ENCODE measurements at places on chromosomes 5 and 9. TPM values are rescaled to one million over a fixed set of nuclear protein-coding genes. Genes with fewer than 3 reads are reported as not detected.

DNA sequence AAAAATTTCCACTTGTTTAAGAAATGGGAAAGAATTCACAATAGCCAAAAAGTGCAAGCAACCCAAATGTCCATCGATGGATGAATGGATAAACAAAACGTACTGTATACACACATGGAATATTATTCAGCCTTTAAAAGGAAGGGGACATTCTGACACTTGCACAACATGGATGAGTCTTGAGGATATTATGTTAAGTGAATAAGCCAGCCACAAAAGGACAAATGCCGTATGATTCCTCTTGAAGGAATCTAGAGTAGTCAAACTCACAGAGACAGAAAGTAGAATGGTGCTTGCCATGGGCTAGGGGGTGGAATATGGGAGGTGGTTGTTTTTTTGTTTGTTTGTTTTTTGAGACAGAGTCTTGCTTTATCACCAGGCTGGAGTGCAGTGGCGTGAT is 3.8 kb upstream of the ATP6V0E1 start:
- no peaks in the 10 kb centered on the region for H3K36me3 ChIP-seq
- H3K27me3 ChIP-seq = no peaks in the 10 kb centered on the region
- H3K4me1 ChIP-seq = peaks cover 6% of the 10 kb centered on the region
- no peak overlapping the region for H3K27ac ChIP-seq

DNA sequence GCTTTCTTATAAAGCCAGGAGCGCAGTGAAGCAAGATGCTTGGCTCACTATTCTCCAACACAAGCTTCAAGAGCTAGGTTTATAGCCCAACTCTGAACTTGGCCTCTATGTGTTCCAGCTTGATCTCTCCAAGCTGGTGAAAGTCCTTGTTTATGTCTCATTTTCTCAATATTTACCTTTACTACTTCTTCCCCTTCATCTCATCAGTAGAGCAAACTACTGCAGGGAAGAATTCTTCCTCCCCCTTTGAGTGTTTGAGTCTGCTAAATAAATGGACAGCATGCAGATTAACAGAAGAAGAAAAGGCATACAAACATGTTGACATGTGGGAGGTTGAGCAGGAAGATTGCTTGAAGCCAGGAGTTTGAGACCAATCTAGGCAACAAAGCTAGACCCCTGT is 460.7 kb downstream of the ZNF608 start:
- no peaks in the 10 kb centered on the region for H3K27me3 ChIP-seq
- no peak overlapping the region for H3K4me3 ChIP-seq
- H3K36me3 ChIP-seq = no peaks in the 10 kb centered on the region
- DNase-seq = no peak
- no peaks in the 10 kb centered on the region for H3K4me1 ChIP-seq
- no peak overlapping the region for H3K27ac ChIP-seq

DNA sequence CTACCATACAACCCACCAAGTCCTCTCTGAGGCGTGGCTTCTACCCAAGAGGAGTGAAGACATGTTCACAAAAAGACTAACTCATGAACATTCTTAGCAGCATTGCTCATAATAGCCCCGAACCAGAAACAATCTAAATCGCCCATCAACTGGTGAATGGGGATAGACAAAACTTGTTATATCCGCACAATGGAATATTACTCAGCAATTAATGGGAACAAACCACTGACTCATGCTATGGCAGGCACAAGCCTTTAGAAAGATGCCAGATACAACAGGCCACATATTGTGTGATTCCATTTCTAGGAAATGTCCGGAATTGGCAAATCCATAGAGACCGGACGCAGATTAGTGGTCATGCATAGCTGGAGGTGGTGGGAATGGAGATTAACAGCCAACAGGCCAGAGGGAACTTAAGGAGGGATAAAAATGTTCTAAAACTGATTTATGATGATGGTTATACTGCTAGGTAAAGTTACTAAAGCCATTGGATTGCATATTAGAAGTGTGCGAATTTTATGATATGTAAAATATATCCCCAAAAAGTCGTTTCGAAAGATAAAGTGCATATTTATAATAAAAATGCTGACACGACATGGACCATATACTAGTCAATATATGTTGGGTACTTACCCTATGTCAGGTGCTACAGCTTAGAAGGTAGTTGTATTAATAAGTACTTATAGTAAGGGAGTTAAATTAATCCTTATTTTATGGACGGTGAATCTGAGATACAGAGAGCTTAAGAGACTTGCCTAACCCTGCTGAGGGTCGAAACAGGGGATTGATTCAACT is 55.4 kb downstream of the LHX2 start:
- no peak for DNase-seq
- H3K4me3 ChIP-seq = no peak overlapping the region
- no peak overlapping the region for H3K27ac ChIP-seq
- no peaks in the 10 kb centered on the region for H3K36me3 ChIP-seq

DNA sequence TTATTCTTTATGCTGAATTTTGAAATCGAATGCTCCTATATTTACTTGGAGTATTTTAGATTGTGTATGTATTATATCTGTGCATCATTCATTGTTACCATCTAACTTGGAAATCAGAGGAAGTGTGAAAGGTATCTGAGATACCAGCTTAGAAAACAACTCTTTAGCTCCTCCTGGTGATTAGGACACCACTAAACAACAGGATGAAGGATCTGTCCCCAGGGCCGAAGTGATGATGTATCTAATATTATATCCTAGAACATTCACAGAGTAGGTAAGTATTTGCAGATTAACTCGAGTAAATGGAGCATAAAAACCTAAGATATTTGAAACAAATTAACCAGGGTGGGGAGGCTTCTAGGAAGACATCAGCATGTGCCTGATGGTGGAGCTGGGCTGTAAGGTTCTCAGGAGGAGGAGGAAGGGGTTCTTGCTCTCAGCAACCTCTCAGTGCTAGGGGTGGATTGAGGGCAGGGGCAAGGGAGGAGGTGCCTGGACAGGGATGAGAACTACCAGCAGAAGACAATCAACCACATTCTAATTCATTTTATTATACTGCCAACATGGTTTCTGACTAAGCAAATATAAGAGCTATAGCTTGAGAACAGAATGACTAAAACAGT is 2.6 kb upstream of the NFIL3 start:
- peak overlapping the region; percentile 87 for H3K4me3 ChIP-seq
- H3K27ac ChIP-seq = peak overlapping the region; percentile 32

DNA sequence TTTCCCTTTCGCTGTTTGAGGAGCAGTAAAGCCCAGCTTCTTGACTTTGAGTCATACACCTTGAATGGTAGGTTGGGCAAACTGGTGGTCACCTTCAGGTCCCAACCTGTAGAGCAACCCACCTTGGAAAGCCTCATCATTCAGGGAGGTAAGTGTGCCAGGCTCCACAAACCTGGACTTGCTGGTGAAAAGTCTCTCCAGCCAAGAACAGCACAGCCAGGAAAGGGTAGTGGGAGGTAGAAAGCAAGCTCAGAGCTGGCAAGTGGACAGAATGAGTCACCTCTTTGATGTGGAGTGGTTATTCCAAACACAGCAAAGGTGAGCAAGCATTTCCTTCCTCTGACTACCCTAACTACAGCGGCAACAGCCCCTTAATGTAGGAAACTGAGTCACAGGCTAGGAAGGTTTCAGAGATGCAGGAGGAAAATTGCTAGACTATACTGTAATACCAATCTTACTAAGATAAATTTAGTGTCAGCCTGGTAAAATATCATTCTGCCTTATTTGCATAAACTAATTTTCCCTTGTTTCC is 117.5 kb upstream of the MTAP start:
- no peaks in the 10 kb centered on the region for H3K36me3 ChIP-seq
- peak overlapping the region; percentile 78 for H3K27ac ChIP-seq
- no peaks in the 10 kb centered on the region for H3K27me3 ChIP-seq
- H3K4me1 ChIP-seq = peaks cover 70% of the 10 kb centered on the region
- peak; percentile 67 for DNase-seq

DNA sequence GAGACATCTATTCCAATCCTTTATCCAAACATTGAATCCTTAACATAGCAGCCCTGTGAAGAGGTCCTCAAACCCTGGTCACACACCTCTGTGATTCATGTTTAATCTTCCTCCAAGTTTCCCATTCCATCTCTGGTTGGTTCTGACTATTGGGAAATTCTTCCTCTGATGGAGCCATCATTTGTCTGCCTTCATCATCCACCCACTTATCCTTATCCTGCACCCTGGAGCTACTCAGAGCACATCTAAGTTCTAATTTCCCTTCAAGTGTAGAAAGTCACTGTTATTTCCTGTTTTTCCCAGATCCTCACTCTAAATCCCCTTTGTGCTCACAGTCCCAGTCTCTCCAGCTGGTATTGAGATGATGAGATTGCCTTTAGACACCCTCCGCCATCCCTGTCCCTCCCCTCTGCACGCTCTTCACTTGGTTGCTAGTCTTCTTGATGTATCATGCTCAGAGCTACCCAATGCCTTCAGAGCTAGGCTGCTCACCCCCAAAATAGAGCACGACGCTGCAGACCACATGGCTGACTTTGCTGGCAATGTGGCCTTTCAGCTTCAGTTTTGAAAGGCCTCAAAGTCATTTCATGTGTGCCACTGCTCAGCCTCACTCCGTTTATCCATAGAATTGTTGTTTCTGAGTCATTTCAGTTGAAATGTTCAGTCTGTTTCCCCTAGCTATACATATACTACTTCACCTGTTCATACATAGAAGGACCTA is 154.3 kb downstream of the PALM2AKAP2 start:
- DNase-seq = peak; percentile 46
- no peaks in the 10 kb centered on the region for H3K36me3 ChIP-seq
- H3K4me3 ChIP-seq = no peak overlapping the region
- H3K4me1 ChIP-seq = peaks cover 22% of the 10 kb centered on the region

HRCT1 gene
- total RNA-seq = not detected

DNA sequence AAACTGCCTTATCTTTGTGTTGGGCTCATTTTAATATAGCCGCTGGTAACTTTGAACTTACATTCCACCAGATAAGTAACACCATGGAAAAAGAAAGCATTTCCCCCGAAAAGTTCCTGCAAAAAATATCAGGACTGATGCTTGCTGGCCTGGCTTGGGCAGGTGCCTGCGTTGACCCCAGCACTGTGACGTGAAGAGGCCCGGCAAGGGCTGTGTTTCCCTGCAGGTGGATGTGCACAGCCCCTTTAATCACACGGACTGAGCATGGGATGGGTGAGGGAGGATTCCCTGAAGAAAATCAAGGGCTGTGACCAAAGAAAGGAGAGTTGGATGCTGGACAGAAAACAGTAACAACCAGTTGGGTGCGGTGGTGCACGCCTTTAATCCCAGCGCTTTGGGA is 138.2 kb downstream of the NSG2 start:
- H3K36me3 ChIP-seq = no peaks in the 10 kb centered on the region
- H3K27ac ChIP-seq = no peak overlapping the region

- DNase-seq = peak; percentile 44
- H3K36me3 ChIP-seq = peaks cover 3% of the 10 kb centered on the region
- peaks cover 32% of the 10 kb centered on the region for H3K4me1 ChIP-seq
- peak overlapping the region; percentile 81 for H3K4me3 ChIP-seq
Observed at GRCh38 chr9:88387552-88388202, 567 bp upstream of the SPIN1 start.

- no peak for DNase-seq
- no peak overlapping the region for H3K27ac ChIP-seq
- H3K4me3 ChIP-seq = no peak overlapping the region
- H3K36me3 ChIP-seq = no peaks in the 10 kb centered on the region
- no peaks in the 10 kb centered on the region for H3K27me3 ChIP-seq
Observed at GRCh38 chr5:32487424-32487823, 42.9 kb upstream of the ZFR start.

DNA sequence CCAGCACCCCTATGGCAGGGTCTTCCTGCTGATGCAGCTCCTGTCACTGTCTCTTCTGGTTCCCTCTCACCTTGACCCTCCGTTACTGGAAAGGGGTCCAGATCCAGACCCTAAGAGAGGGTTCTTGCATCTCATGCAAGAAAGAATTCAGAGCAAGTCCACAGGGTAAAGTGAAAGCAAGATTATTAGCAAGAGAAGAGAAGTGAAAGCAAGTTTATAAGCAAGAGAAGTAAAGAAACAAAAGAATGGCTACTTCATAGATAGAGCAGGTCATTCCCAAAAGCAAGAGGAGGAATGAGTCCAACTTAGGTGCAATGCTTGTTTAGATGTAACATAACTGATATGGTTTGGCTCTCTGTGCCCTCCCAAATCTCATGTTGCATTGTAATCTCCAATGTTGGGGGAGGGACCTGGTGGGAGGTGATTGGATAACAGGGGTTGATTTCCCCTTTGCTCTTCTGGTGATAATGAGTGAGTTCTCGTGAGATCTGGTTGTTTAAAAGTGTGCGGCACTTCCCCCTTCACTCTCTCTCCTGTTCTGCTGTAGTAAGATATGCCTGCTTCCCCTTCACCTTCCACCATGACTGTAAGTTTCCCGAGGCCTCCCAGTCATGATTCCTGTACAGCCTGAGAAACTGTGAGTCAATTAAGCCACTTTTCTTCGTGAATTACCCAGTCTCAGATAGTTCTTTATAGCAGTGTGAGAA is 183.3 kb downstream of the MED10 start:
- H3K27me3 ChIP-seq = peaks cover 9% of the 10 kb centered on the region
- no peak for DNase-seq

Data from activated CD8-positive, alpha-beta T cell treated with anti-CD3 and anti-CD28 coated beads for 36 hours (primary cell).